ENCODE measurements at places on chromosomes 2 and 18. TPM values are rescaled to one million over a fixed set of nuclear protein-coding genes. Genes with fewer than 3 reads are reported as not detected.

Gene OR6B2
- not detected for total RNA-seq

Gene PID1
- total RNA-seq = not detected

Gene TP53I3
- 3.4 TPM for total RNA-seq

Gene TMEM200C
- total RNA-seq = not detected

Gene TDRD15
- not detected for total RNA-seq

Gene DNAH7
- 0.14 TPM for total RNA-seq

Gene ALPP
- not detected for total RNA-seq

Gene NYAP2
- not detected for total RNA-seq

Gene AOX1
- not detected for total RNA-seq

Gene AGXT
- total RNA-seq = not detected
